ENCODE measurements at places on chromosomes 5 and 9.
A peak's percentile ranks its signal among the peaks of the same experiment; 100 is the strongest.

GRCh38 chr5:139960723-139961383, 82.2 kb downstream of the NRG2 start:
- DNase-seq: no peak

DNA sequence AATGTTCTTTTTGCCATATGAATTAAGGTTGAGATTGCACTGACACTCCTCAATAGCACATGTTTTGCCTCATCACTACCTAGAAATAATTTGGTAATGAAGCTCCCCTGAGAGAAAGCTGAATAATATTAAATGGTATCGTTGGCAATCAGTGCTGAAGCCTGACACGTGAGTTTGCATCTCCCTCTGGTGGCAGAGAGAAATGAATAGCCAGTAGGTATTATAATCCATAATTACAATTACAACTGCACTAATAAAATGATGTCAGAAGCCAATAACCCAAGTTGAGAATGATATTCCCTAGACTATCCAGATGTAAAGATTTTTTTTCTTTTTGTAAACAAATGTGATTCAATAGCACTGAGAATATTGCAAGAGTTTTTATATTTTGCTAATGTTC, 700.3 kb downstream of the PTPRD start:
- DNase-seq: peak; percentile 69

GRCh38 chr5:52181403-52181802, 606.3 kb upstream of the ITGA1 start:
- no peak for DNase-seq

DNA sequence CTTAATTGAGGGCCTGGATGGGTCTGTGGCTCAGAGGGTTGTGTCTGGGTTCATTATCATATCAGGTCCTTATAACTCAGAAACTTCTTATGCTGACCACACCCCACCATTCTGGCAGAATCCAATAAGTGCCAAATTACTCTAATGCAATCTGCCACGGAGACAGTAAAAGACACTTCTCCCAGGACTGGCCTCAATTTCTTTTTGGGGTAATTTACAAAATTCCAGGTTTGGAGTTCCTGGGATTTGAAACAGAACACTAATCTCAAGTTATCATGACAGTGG, 187.8 kb downstream of the GNAQ start:
- DNase-seq: peak; percentile 58

DNA sequence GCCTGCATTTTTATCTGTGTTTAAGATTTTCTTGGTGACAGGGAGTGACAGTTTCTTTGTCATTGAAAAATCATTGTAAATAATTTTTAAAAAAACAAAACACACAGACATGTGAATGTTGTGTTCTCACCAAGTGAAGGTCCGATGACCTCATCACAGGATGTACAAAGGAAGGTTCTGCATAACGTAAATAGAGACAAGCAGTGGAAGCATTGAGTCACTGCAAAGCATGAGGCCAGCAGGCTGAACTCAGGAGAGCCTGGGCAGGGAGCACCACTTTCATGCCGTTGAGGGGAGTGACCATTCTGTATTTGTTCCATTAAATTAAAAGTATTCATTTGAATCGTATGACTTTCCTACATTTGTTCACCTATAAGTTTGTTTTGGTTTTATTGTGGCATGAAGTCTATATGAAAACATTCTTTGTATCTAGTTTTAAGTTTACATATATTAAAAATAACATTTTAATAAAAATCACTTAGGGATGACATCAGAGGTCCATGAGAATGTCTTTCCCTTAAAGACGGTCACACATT, 70.4 kb upstream of the TLE1 start:
- no peak for DNase-seq

GRCh38 chr9:130343445-130343918, 77.9 kb downstream of the HMCN2 start:
- peak; percentile 28 for DNase-seq

DNA sequence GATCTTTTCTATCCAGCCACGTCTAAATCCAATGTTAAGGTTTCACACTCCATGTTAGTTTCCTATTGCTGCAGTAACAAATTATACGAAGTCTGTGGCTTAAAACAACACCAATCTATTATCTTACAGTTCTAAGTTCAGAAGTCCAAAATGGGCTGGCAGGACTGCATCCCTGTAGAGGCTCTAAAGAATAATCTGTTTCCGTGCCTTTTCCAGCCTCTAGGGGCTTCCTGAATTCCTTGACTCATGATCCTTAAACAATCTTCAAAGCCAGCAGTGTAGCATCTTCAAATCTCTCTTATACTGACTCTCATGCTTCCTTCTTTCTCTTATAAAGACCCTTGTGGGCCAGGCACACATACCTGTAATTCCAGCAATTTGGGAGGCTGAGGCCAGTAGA, 6.8 kb downstream of the PLGRKT start:
- no peak for DNase-seq

GRCh38 chr9:28598408-28598807, 1025.1 kb upstream of the C9orf72 start:
- no peak for DNase-seq

- DNase-seq: no peak
Measured at GRCh38 chr5:148855249-148856008, 29.0 kb downstream of the ADRB2 start.

DNA sequence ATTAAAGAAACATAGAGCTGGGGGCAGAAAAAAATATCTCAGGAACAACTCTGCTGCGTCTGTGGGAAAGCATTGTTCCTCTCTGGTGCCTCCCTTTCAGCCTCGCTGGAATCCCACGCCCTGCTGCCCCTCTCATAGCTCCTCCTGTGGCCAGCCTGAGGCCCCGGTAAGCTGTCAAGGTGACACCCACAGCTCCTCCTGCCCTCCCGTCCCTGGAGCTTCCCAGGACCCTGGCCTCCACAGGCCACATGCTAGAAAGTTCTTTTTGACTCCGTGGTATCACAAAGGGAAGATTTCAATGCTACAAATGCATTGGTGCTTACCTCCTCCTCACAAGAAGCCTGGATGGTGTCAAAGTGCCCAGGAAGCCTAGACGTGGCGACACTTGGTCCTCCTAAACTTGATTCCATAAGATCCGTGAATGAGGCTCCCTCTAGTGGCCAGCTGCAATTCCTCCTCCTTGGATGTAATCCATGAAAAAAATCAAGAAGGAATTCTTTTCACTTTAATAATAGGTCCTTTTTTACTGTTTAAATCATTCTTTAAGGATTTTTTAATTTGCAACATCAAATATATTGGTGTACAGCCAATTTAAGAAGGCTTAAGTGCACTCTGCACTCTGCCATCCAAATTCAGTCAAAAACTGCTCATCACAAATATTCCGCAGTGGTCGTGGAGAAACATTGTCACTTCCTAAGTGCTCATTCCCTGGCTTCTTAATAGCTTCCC, 104.9 kb downstream of the CFAP90 start:
- DNase-seq: peak; percentile 75

GRCh38 chr5:57499262-57500050, 16.8 kb upstream of the ACTBL2 start:
- peak; percentile 76 for DNase-seq

DNA sequence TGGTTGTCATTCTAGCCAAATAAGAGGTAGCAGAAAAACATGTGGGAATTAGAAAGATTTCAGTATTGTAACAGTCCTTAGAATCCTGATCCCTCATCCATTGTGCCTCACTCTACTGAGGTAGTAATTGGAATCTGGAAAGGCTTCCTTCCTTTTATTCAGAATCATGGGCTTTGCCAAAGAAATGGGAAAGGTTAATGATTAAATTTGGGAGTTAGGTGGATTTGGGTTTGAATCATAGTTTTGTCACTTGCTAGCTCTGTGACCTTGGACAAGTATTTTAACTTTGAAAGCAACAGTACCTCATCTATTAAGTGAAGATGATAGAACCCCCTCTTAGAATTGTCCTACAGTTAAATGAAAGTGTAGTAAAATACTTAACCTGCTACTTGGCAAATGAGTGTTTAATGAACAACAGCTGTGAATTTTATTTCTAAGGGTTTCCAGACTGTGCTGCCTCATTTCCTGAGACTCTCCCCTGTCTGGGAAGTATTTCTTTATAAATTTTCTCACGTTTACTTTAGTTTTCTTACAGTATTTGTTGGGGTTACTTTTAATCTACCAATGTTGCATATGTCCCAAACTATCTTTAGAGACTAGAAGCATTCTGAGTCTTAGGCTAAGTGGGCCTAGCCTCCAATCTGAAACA, 11.7 kb downstream of the SPDL1 start:
- no peak for DNase-seq

GRCh38 chr9:18274693-18275092, 199.3 kb upstream of the ADAMTSL1 start:
- no peak for DNase-seq

GRCh38 chr5:71623221-71623794, 36.2 kb downstream of the MCCC2 start:
- DNase-seq: no peak

- DNase-seq: no peak
Measured at GRCh38 chr9:127133739-127134167, 11.3 kb upstream of the ANGPTL2 start.

- DNase-seq: no peak
Measured at GRCh38 chr9:129998491-129999140, 44.4 kb downstream of the FNBP1 start.

DNA sequence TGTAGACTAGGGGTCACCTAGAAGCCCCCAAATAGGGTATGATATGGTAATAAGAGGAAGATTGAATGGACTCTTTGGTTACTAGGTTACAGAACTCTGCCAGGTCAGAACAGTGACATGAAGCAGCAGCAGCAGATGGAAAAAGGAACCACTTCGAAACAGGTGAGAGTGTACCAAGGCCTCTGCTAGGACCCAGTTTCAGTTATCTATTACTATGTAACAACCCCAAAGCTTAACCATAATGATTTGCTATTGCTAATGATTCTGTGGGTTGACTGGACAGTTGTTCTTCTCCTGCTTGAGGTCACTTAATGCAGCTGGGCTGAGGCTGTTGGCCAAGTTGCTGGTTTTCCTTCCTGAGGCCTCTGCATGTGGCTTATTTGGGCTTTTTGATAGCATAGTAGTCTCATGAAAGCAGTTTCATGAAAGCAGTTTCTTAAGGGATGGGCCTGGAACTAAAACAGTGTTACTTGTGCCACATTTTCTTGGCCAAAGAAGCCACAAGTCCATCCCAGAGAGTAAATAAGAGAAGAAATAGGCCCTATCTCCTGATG, 17.6 kb downstream of the C9orf43 start:
- DNase-seq: no peak

DNA sequence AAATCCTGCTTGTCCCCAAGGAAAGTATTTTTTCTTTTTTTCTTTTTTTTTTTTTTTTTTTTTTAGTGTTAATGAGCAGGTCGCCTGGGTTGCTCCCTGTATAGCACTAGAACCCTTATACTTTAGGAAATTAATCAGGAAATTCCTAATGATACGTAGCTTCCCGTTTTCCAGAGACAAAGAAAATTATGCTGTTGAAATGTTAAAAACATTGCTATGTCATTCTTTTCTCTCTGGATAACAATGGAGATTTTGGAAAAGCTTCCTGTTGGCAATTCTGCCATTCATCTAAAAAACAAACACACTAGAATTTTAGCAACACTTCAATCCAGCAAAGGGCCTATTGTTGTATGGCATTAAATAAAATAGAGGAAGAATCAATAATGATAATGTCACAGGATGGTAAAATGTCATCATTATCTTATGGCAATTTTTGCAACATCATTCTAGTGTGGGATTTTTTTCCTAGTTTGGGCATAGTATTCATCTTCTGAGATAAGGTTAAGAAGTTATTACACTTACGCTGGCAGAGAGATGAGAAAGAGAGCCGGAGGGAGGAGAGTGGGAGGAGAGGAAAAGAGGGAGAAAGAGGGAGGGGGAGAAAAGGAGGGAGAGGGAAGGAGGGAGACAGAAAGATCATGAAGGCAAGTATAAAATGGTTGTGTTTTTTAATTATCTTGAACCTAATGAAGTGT, 315.8 kb upstream of the PDE4D start:
- no peak for DNase-seq

All from hematopoietic multipotent progenitor cell treated with erythropoietin and hydrocortisone succinate and interleukin-3 and kit ligand, for 4 days (in vitro differentiated cells).